ENCODE measurements at places on chromosomes 1 and 21. TPM values are rescaled to one million over a fixed set of nuclear protein-coding genes. Genes with fewer than 3 reads are reported as not detected.

- no peak for DNase-seq
Observed at GRCh38 chr21:46128106-46128932, 27.1 kb downstream of the FTCD start.

- DNase-seq, result no peak
Observed at GRCh38 chr1:205787287-205787916, 12.1 kb upstream of the RAB29 start.

DNA sequence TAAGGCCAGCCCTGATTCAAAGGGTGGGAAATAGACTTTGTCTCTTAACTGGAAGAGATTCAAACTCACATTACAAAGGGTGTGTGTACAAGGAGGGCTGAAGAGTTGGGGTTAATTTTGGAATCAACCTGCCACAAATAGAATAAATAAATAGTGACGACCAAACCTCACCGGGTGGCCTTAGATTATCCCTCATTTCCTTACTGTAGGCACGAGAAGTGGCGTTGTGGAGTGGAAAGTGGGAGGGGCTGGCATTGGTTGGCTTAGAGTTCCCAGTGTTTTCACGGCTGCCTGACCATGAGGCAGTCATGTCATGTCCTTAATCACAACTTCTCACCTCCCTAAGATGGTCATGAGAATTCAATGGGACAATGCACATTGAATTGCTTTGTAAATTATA, 21.3 kb upstream of the RUNX1 start:
- no peak for DNase-seq

DNA sequence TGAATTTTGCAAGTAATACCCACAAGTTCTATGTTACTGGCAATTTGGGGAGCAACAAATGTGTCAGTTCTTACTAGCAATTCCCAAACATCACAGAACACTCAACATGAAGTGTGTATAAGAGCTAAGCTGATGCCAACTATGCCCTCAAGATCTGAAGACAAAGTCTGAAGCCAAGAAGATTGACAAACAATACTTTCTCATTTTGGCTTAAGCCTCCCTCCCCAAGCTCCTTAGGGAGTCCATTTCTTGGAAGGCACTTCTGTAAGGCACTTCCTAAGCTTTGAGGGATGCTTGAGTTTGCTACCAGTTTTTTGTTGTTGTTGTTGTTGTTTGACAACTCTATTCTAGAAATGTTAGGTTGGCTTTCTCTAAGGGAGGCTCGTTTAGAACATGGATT, 154.4 kb upstream of the ZNF644 start:
- DNase-seq, result no peak

GRCh38 chr1:66397192-66397591, 136.8 kb upstream of the SGIP1 start:
- no peak for DNase-seq

- DNase-seq, result no peak
Observed at GRCh38 chr1:46820076-46820475, 21.2 kb downstream of the CYP4B1 start.

TMEM183A gene
- polyA plus RNA-seq, result 34.3 TPM

- no peak for DNase-seq
Observed at GRCh38 chr1:5885471-5886139, 106.6 kb downstream of the NPHP4 start.

GCSAML gene
- polyA plus RNA-seq, result 0.11 TPM

MT1HL1 gene
- not detected for polyA plus RNA-seq

GRCh38 chr21:37623183-37623582, 256.6 kb downstream of the DYRK1A start:
- DNase-seq, result no peak

CYP2J2 gene
- polyA plus RNA-seq, result 96.4 TPM

LCE1C gene
- polyA plus RNA-seq, result not detected

CR1L gene
- polyA plus RNA-seq, result 0.52 TPM

DNA sequence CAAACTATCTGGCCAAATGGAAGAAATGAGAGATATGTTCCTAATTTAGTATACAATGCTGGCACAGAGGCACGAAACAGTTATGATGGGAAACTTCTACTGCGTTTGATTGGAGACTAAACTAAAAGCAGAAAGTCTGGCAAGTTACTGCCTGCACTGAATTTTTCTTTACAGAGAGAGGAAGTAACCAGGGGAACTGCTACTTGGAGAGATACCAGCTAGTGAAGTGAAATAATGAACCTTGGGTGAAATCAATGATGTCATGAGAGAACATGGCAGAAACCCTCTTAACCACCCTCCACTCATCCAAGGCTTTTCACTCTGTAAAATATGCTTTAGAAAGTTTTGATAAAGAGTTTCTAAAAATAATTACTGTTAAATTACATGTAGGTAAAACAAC, 29.3 kb downstream of the NIBAN1 start:
- peak; percentile 72 for DNase-seq

DNA sequence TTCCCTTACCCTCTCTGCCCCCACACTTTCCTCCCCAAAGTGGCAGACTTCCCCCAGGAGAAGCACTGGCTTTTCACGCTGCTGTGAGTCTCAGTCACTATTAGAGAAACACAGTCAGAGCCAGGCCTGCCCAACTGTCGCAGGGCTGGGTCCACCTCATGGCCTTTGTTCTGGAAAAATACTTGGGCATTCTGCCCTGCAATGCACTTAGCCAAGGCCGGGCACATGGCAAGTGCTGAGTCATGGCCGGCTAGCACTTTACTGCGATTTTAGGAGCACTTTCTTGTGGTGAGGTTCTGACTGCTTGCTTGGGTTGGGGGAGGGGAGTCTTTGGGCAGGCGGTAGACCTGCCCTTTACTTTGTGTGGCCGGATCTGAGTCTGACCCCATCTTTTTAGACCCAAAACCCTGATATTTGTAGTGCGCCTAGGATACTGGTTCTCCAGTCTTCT, 7.7 kb downstream of the EPHX1 start:
- DNase-seq, result no peak

EEIG2 gene
- 9.7 TPM for polyA plus RNA-seq

DNA sequence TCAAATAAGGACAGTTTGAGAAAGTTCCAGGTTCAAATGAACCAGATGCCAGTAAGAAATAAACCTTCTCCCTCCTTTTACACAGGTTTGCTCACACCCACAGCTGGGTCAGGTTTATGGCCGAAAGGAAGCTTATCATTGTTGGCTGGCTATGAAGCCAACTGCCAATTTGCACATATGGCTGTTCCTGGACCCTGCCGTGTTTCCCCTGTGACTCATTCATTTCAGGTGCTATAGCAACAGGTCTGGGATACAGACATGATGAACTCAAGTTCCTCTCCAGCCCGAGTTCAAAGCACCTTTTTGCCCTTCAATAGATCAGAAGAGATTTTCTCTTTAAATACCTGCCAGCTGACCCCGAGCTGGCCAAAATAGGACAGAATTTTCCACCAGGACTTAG, 134.4 kb upstream of the SMYD2 start:
- no peak for DNase-seq

C1orf94 gene
- 0.06 TPM for polyA plus RNA-seq

DNA sequence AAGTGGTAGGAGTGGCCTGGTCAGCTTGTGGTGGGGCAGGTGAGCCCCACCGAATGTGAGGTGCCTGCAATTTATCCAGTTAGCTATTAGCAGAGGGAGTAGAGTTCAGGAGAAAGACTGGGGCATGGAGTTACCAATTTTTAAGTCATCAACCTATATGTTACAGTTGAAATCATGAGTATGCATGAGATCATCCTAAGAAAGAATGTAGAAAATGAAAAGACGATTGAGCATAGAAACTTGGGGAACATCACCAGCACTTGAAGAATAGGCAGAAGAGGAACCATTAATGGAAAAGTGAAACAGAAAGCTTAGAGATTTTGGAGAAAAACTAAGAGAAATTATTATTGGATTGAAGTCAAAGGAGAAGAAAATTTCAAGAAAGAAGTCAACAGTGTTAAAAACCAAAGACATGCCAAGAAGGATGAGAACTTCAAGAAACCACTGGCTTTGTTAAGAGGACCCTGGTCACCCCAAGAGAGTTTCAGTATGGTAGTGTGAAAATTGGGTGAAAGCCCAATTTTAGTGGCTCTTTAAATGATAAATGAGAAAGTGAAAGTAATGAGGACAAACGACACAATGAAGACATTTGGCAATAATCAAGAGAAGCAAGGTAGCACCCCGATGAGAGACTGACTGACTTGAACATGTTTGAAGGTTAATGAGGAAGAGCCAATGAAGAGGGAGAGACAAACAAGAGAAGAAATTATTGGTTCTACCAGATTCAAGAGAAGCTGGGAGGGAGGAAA, 36.7 kb downstream of the DNASE2B start:
- DNase-seq, result no peak

- DNase-seq, result no peak
Observed at GRCh38 chr1:153608089-153608682, 4.8 kb downstream of the S100A16 start.

- no peak for DNase-seq
Observed at GRCh38 chr1:178101654-178102053, 7.8 kb downstream of the RASAL2 start.

FCRL4 gene
- not detected for polyA plus RNA-seq

- DNase-seq, result no peak
Observed at GRCh38 chr1:212567638-212568037, 40.9 kb upstream of the ATF3 start.

VHLL gene
- polyA plus RNA-seq, result not detected

GRCh38 chr1:100931716-100932115, 35.8 kb downstream of the SLC30A7 start:
- DNase-seq, result no peak

DNA sequence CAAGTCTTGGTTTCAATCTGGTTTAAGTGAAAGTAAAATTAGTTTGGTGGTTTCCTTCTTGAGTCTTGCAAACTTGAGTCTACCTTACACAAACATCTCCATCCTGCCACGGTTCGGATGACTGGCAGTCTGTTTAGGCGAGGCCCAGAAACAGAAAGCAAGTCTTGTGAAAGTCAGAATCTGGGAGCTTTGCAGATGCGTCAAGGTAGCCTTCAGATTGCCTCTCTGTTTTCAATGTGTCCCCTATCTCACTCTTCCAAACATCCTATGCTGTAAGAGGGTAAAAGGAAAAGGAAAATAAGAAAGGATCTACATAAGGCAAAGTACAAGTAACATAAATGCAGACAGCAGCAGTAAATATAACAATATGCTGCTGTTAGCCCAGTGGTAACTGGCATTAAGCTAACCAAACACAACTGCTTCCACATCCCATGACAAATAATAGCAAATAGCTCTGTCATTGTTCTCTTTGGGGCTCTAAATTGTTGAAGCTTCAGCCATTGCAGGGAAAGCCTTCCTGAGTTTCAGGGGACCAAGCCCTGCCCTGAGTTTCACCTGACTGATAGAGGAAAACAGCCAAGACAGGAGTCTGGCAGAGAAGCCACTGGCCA, 26.2 kb upstream of the C1orf105 start:
- no peak for DNase-seq

GRCh38 chr1:204227351-204227750, 13.6 kb upstream of the GOLT1A start:
- DNase-seq, result no peak

GRCh38 chr1:55868026-55868425, 652.9 kb upstream of the USP24 start:
- DNase-seq, result no peak

GRCh38 chr1:30477588-30477987, 245.8 kb downstream of the MATN1 start:
- DNase-seq, result no peak

GRCh38 chr1:72006092-72006491, 276.2 kb downstream of the NEGR1 start:
- no peak for DNase-seq

- DNase-seq, result no peak
Observed at GRCh38 chr1:227952374-227953021, 4.8 kb upstream of the WNT9A start.

ESPN gene
- 3.0 TPM for polyA plus RNA-seq

GRCh38 chr1:97791251-97791650, 129.6 kb downstream of the DPYD start:
- DNase-seq, result no peak

DNA sequence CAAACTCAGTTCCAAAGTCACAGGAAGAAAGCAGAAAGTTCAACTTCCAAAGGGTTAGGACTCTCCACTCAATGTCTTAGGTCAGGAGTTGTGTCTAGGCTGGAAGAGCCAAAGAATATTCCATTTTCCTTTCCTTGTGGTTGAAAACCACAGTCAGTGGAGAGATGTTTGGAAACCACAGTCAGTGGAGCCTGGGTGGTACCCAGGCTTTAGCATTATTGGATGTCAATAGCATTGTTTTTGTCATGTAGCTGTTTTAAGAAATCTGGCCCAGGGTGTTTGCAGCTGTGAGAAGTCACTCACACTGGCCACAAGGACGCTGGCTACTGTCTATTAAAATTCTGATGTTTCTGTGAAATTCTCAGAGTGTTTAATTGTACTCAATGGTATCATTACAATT, 11.7 kb downstream of the ATF3 start:
- no peak for DNase-seq

GRCh38 chr1:183685112-183685713, 32.1 kb upstream of the APOBEC4 start:
- no peak for DNase-seq

DNA sequence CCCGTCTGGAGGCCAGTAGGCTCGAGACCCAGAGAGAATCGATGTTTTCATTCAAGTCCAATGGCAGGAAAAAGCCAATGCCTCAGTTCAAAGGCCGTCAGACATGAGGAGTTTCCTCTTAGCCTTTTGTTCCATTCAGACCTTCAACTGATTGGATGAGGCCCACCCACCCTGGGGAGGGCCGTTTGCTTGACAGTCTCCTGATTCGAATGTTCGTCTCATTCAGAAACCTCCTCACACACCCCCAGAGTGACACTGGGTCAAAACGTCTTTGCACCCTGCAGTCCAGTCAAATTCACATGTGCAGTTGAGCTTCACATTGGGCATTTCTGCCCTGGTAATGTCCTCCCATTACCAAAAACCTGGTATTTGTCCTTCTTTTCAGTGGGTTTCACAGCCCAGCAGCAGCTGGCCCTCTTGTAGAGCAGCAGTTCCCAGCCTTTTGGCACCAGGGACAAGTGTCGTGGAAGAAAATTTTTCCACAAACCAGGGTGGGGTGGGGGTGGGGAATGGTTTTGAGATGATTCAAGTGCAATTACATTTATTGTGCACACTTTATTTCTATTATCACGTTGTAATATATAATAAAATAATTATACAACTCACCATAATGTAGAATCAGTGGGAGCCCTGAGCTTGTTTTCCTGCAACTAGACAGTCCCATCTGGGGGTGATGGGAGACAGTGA, 40.1 kb downstream of the RSPH1 start:
- no peak for DNase-seq

EPHB2 gene
- polyA plus RNA-seq, result 15.7 TPM

DNA sequence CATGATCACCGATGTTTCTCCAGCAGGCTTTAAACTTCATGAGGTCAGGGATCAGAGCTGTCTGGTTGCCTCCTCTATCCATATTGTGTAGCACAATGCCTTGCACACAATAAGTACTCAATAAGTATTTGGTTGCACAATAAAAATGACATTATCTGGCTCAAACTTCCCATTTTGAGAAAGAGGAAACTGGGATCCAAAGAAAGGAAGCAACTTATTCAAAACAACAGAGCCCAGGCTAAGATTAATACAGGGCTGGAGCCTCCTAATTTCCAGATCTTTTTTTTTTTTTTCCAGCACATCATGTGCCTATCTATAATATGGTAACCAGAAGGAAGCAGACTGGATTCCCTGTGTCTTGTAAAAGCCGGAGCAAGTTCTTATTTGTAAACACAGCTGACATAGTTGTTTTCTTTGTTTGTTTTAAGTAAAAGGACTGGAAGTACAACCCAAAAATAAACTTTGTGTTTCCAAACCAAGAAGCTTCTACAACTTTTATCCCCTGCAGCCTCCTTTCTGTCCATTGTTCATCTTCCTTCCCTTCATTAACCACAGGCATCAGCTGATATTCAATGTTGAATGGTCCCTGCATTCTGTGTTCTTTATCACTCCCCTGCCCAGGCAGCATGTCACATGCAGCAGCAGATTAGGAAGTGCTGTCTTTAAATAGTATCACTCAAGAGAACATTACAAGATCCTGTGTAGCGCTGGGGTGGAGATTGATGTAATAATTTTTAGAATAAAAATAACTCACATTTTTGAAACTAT, 71.2 kb upstream of the HOOK1 start:
- DNase-seq, result no peak
